Hematopoietic multipotent progenitor cell treated with erythropoietin and hydrocortisone succinate and interleukin-3 and kit ligand, for 6 days (in vitro differentiated cells): ENCODE measurements at places on chromosomes 7 and 10.
A peak's percentile ranks its signal among the peaks of the same experiment; 100 is the strongest.

DNA sequence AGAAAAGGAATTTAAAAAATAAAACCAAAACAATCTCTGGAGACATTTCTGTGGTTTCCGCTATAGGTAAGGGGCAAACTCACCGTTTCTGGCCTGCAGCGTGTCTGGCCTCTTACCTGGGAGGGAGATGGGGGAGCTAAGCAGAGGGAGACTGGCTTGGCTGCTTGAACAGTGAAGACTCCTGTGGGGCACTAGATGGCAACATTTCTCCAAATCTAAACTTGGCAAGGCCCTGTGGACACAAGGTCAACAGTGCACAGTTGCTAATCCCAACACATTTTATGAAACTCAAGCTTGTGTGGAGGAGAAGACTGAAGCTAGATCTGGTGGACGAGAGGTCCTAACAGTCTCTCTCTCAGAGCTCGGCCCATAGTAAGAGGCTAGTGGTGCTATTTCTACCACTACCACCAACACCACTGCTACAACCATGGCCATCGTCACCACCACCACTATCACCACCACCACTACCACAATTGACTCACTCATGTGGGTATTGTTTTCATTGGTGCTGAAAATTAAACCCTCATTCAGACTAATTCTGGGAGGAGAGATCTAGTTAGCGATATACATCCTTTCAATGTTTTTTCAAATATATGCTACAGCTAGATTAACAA, 28.4 kb upstream of the CDHR3 start:
- peak; percentile 57 for DNase-seq

GRCh38 chr7:121620953-121621606, 225.0 kb upstream of the FAM3C start:
- DNase-seq: no peak

GRCh38 chr7:15218261-15218660, 315.7 kb upstream of the DGKB start:
- DNase-seq: peak; percentile 50

- DNase-seq: no peak
These were observed 4.6 kb downstream of the BRI3 start for GRCh38 chr7:98286093-98286539.

- DNase-seq: peak; percentile 7
These were observed 219.5 kb downstream of the GLI3 start for GRCh38 chr7:42017349-42017986.

DNA sequence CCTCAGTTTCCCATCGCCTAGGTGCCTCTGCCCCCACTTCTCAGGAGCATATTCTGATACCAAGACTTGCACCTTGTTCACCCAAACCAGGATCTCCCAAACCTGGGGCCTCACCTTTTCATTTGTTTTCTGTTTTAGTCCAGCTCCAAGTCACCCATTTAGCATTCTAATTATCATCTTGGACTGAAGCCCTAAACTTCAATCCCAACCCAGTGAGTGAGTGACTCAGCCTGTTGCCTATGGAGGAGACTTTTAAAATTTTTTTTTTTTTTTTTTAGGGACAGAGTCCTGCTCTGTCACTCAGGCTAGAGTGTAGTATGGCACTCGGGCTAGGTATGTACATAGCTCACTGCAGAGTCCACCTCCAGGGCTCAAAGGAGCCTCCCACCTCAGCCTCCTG, 378.9 kb upstream of the AUTS2 start:
- no peak for DNase-seq

DNA sequence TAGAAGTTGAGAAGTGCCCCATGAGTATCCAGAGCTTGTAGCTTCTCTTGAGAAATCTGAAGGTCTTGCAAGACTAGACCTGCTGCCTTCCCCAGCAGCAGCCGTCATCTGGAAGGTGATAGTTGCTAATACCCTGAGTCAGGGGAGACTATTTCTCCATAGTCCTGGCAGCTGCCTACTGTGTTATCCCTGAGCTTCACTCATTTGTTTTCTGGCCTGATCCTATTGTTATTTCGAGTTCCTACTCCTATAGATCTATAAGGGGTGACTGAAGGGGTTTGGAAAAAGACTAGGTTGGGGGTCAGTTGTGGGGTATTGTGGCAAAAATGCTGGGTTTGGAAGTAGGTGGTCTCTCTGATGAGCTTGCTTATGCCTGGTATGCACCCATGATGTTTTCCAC, 297.8 kb downstream of the CNTNAP2 start:
- no peak for DNase-seq

DNA sequence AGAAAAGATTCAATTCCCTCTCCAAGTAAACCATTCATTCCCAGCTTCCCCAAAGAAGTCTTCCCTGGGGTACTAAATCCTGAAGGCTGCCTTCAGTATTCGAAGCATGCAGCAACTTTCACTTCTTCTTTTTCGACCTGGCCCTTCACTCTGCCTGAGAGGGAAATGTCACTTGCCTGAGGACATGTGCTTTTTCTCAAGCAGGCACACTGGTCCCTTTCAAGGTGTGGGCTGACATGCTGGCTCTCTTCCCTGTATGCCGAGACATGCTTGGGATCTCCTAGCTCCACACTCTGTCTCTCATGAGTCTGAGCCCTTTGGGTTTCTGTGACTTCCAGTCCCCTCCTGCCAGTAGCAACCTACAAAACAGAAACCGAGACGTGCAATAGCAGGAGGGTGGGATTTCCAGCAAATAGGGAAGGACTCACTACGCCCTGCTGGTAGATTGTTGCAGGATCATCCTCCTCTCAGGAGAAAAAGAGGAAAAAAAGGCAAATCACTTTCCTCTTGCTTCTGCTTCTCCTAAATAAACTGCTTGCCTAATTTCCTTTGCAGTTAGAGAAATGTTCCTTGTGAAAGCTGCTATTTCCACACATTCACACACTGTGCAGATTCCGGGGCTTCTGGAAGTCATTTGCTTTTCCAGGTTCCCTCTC, 33.5 kb downstream of the FIGNL1 start:
- DNase-seq: peak; percentile 39

DNA sequence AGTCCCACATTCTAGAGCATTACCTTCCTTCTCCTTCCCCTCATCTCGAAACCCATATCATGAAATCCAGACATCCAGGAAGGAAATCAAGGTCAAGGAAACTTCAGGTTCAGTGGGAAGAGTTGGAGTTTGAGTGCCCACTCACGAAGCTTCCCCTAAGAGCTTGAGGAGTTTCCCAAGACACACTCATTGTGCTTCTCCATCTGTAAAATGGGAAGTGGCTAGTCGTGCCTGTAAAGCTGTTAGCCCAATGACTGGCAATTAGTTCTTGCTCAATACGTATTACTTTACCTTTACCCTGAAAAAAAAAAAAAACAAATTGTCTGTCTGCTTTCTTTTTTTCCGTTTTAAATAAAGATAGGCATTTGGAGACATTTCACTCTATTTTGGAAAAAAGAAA, 42.3 kb downstream of the GPAM start:
- peak; percentile 15 for DNase-seq

GRCh38 chr10:55233505-55233904, 432.5 kb upstream of the PCDH15 start:
- no peak for DNase-seq

DNA sequence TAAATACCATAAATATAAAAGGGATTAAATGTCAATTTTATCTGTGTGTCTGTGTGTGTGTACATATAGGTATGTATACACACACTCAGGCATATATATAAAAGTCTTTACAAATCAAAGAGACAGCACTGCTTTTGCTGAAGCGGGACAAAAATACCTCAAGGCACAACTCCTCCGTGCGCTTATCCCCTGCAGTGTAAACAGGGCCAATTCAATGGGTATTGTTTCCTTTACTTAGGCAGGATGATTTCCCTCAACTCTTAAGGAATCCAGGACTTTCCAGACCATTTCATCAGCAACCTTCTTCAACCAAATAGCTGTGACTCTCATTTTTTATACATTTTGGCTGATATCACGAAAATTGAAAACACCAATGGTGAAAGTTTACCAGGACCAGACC, 227.7 kb downstream of the CRPPA start:
- no peak for DNase-seq

DNA sequence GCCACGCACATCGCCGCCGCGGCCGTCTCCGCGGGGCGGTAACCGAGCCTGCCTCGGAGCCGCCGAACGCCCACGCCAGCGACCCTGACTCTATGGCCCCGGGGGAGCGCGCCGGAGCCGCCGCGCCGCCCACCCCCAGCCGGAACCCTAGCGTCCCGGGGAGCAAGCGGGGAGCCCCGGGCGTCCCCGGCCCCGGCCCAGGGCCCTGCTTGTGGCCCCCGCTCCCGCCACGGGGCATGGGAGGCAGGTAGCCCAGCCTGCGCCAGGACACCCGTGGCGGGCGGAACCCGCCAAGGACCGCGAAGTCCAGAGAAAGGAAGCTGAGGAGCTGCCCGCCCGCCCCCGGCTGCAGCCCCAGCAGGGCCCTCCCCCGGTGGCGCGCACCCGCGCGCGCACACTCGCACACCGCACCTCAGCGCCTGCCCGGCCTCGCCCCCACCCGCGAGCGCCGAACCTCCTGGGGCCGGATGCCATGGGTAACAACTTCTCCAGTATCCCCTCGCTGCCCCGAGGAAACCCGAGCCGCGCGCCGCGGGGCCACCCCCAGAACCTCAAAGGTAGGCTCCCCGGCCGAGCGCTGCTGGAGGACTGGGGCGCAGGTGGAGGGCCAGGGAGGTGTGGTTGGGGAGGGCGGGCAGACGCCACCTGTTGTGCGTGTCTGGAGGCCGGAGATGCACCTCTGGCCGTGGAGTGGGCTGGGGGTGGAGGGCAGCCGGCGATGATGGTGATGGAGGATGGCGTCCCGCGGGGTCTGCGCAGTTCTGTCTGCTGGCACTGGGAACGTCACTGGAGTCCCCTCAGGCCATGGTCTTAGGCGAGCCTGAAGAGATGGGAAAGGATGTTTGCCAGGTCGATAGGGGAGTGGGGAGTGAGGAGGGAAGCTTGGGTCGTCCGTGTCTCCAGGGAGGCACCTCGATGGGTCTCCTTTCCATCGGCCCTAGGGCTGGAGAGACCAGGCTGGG, 692 bp downstream of the NEURL1 start:
- DNase-seq: no peak

- no peak for DNase-seq
These were observed 3.3 kb upstream of the MAT1A start for GRCh38 chr10:80292607-80293239.

DNA sequence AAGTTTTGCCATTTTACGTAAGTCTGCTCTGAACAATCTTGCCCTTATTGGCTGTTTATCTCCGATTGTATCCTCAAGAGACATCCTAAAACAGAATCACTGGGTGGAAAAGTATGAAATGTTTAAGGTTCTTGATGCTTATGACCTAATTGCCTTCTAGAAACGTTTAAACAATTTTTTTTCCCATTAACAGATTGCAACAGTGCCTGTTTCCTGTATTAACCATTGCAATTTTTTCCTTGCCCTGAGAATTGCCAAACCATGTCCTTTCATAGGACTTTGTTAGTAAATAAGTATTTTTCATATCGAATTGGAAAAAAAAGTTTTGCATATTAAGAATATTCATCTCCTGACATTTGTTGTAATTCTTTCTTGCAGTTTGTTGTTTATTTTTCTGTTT, 639.8 kb downstream of the INHBA start:
- no peak for DNase-seq

- DNase-seq: no peak
These were observed 62.4 kb upstream of the CDCA7L start for GRCh38 chr7:22008087-22008486.

GRCh38 chr7:6276911-6277408, 4.5 kb upstream of the CYTH3 start:
- no peak for DNase-seq

DNA sequence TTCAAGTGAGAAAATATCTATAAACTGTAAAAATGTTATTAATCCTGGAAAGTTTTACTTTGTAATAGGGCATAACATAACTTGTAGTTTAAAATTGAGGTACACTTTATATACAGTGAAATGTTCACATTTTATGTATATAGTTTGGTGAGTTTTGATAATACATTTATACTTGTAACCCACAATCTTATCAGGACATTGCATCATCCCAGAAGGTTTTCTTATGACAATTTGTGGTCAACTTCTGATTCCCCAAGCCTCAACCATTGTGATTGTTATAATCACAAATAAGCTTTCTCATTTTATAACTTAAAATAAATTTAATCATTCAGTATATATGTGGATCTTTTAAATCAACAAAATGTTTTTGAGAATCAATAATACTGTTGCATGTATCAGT, 151.1 kb downstream of the TFPI2 start:
- peak; percentile 32 for DNase-seq

DNA sequence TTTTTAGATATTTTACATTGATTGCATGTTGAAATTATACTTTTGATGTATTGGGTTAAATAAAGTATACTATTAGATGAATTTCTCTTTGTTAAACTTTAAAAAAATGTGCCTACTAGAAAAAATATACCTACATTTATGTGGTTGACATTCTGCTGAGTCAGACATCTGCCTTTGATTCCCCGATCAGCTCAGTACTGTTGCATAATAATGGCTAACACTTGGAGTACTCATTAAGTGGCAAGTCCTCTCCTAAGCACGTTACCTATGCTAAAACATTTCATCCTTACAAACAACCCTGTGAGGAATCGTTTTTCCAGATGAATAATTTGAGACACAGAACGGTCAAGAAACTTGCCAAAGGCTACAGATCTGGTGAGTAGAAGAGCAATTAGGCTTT, 14.0 kb upstream of the SEM1 start:
- DNase-seq: no peak

- no peak for DNase-seq
These were observed 243.1 kb downstream of the INHBA start for GRCh38 chr7:41459623-41460261.

DNA sequence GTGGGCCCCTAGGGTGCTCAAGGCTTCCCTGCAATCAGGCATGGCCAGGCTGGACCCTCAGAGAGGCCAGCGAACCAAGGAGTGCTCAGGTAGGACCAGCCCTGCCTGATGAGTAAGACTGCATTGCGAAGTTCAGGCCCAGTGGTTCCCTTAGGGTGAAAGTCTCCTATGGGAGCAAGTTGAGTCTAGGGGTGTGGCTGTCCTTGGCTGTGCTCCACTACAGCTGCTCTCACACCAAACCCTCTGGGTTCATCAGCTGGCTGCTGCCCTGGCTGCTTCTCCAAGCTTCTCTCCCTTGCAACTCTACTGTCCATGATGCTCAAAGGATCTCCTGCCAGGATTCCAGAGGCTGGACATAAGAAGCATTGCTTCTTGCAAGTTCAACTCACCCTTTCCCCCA, 18.7 kb downstream of the FAM25A start:
- DNase-seq: peak; percentile 55

DNA sequence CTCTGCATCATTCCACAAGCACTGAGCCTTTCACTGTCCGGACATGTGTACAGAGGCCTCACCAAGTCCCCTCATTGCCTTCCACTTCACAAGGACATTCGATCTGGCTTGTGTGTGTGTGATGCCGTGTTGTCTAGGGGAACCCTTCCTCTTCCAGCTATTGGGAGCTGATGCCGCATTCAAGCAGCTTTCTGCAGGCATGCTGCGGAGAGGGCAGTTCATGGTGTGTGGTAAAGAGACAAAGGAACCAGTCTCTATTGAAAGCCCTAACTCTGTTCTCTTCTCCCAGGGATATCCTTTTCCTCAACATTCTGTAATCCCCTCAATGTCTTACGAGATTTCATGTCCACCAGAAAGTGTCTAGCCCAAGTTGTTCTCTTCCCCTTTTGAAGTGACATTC, 141.6 kb downstream of the ALOX5 start:
- DNase-seq: no peak

- no peak for DNase-seq
These were observed 160.9 kb downstream of the LRRC4 start for GRCh38 chr7:127870231-127870907.
